ENCODE measurements at places on chromosomes 4 and X. TPM values are rescaled to one million over a fixed set of nuclear protein-coding genes. Genes with fewer than 3 reads are reported as not detected.

DNA sequence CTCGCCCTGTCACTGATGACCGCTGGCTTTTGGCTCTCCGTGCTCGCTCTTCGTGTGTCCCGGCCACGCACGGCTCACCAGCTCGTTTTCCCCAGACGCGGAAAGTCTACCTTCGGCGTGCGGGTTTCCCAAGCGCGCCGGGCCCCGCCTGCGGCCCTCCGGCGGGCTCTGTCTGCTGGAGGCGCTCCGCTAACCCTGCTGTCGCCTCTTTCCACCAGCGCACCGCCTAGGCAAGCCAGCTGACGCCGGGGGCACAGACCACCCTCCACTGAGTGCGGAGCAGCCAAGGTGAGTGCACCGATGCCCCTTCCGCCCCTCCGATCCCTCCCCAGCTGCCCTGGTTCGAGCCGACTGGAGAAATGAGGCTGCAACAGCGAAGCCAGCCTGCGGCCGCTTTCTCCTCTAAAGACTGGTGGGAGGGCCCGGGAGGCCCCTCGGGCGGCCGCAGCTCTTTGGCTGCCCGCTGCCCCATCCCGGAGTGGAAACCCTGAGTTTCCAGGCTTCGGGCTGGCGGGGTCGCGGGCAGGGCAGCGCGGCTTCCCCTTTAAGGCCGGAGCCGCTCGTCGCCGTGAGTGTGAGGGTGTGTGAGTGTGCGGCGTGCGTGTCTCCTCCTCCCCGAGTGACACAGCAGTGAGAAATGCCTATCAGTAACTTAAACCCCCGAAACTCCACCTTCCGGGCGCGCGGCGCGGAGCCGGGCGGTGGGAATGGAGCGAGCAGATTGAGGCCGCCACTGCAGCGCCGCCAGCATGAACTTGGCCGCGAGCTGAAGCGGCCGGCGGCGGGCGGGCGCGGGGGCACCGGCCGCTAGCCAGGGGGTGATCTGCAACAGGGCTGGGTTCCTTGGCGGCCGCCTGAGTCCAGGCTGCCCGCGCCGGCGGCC is at the start of gene MAMLD1:
TSS of gene MAMLD1 (plus strand) at position 719 of the 883 bp plus-strand sequence. CDS start 82,200 bp downstream, outside the sequence.
- DNase-seq: peak; percentile 61

GRCh38 chrX:10117301-10117700 is 39.5 kb upstream of the CLCN4 start:
- DNase-seq: no peak

- DNase-seq: no peak
Observed at GRCh38 chr4:185775792-185776555, 36.0 kb downstream of the SORBS2 start.

- DNase-seq: peak; percentile 85
Observed at GRCh38 chr4:25234390-25235370, 847 bp downstream of the PI4K2B start.

- DNase-seq: no peak
Observed at GRCh38 chrX:151724563-151725337, 8.9 kb downstream of the FATE1 start.

DNA sequence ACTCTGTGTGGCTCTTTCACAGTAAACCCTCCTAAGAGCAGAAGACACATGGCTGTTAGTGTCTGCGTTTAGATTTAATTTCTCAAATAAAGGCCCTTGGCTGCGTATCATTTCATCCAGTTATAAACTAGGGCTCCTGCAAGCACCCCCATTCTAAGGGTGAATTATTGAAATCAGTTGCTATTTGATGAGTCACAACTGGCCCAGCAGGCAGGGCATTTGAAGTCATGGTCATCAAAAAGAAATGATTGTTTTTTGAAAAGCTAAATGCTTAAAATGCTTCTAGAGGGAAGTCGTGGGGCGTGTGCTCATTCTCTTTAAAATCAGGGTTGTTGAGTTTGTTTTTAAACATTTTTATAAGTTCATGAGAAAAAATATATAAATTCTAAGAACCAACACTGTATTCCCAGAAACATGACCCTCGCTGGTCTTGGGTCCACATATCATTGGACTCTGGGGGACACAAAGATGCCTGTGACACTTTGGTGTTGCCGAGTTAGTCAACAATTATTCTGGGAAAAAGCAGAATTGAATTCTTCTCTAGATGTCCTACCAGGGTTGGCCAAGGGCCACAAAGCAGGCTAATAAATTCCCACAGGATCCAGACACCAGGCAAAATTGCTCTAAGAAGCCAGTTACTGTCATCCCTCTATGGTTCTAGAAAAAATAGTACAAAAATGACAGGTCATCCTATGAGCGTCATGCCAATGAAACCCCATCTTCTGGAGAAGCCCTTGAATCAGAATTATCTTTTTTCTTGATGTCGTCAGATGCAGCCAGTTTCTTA is 99.5 kb upstream of the MYOZ2 start:
- DNase-seq: no peak

- no peak for DNase-seq
Observed at GRCh38 chr4:177190995-177191580, 118.6 kb upstream of the NEIL3 start.

GRCh38 chr4:8916351-8916885 is 44.8 kb upstream of the HMX1 start:
- DNase-seq: no peak

GRCh38 chr4:159018062-159018629 is 84.7 kb upstream of the RAPGEF2 start:
- DNase-seq: peak; percentile 71

DNA sequence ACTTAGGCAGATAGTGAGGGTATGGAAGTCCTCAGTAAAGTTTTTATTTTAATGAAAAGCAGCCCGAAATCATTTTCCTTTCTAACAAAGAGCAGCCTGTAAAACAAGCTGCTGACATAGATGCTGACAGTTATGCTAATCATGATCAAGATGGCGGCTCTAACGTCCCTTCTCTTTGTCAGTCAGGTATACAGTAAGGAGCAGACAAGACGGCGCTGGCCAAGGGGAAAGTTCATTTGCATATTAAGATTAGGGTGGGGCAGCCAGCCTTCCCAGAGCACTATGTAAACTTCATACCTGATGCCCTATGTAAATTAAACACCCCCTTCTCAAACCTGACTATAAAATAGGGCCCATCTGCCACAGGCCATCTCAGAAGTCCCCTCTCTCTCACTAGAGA is 76.9 kb downstream of the MAGEB10 start:
- DNase-seq: no peak

GRCh38 chr4:185384930-185385331 is 10.8 kb downstream of the LRP2BP start:
- no peak for DNase-seq

DNA sequence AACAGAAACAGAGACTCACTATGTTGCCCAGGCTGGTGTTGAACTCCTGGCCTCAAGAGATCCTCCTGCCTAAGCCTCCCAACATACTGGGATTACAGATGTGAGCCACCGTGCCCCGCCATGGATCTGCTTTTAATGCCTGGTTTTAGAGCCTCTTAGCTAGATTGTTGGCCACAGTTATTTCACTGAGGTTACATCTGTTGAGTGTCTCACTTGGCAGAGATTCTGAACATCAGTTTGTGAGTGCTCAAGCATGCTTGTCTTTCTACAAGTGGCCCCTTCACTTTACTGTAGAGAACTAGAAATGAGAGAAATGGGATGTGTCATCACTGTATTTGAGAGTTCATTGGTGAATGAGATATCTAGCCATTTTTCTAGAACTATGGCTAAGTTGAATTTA is 218.5 kb downstream of the APBB2 start:
- DNase-seq: no peak

DNA sequence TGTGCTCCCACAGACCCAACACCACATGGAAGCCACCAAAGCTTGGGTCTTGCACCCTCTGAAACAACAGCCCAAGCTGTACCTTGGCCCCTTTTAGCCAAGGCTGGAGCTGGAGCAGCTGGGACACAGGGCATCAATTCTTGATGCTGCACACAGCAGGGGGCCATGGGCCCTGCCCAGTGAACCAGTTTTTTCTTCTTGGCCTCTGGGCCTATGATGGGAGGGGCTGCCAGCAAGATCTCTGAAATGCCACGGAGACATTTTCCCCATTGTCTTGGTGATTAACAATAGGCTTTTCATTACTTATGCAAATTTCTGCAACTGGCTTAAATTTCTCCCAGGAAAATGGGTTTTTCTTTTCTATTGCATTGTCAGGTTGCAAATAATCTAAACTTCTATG is 49.0 kb downstream of the SPANXA2 start:
- DNase-seq: no peak

GRCh38 chrX:46803140-46803539 is 33.7 kb upstream of the RP2 start:
- DNase-seq: peak; percentile 2

DNA sequence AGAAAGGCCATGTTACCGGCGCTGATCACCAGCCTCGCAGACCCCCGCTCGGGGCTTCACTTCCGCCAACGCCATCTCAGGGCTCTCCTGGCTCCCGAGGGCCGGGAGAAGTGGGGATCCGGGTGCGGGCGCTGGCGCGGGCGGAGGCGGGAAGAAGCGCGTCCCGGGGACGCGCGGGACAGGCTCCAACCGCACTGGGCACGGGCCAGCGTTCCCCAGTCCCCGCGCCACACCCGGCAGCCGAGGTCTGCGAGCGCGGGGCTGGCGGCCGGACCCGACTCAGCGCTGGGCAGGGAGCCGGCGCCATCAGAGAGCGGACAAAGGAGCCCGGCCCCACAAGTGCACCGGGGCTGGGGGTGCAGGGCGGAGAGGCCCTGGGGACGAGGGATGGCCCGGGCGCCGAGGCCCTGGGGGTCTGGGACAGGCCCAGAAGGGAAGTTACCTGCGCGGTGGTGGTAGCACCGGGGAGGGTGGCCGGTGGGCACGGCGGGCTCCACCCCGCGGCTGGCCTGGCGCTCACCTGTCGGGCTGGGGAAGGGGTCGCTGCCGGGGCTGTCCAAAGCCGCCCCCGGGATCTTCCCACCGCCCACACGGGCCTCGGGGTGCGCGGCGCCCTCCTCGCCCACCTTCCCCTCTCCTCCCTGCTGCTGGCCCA is 449 bp downstream of the CTPS2 start:
- DNase-seq: peak; percentile 35

- peak; percentile 61 for DNase-seq
Observed at GRCh38 chr4:27000820-27001219, 140.2 kb downstream of the STIM2 start.

MAGEC1 gene
- not detected for polyA plus RNA-seq

PPP1R2C gene
- polyA plus RNA-seq: 3.7 TPM

NR0B1 gene
- polyA plus RNA-seq: not detected

C4orf51 gene
- not detected for polyA plus RNA-seq

SYN1 gene
- not detected for polyA plus RNA-seq

ZCCHC18 gene
- polyA plus RNA-seq: 28.2 TPM

SMR3B gene
- polyA plus RNA-seq: not detected
